Common myeloid progenitor, CD34-positive (primary cell): ENCODE measurements at places on chromosomes 12 and 14.

GRCh38 chr14:91980157-91980556 is 32.7 kb upstream of the FBLN5 start:
- DNase-seq: peak; percentile 80

- DNase-seq: no peak
Measured at GRCh38 chr12:92088805-92089204, 56.8 kb downstream of the BTG1 start.

GRCh38 chr14:74737753-74738325 is 24.9 kb downstream of the FCF1 start:
- no peak for DNase-seq

- DNase-seq: no peak
Measured at GRCh38 chr14:99674064-99674650, 9.9 kb upstream of the CYP46A1 start.

- no peak for DNase-seq
Measured at GRCh38 chr14:68104518-68104917, 284.9 kb downstream of the RAD51B start.

GRCh38 chr14:23300687-23301223 is 1.9 kb downstream of the PPP1R3E start:
- DNase-seq: no peak

DNA sequence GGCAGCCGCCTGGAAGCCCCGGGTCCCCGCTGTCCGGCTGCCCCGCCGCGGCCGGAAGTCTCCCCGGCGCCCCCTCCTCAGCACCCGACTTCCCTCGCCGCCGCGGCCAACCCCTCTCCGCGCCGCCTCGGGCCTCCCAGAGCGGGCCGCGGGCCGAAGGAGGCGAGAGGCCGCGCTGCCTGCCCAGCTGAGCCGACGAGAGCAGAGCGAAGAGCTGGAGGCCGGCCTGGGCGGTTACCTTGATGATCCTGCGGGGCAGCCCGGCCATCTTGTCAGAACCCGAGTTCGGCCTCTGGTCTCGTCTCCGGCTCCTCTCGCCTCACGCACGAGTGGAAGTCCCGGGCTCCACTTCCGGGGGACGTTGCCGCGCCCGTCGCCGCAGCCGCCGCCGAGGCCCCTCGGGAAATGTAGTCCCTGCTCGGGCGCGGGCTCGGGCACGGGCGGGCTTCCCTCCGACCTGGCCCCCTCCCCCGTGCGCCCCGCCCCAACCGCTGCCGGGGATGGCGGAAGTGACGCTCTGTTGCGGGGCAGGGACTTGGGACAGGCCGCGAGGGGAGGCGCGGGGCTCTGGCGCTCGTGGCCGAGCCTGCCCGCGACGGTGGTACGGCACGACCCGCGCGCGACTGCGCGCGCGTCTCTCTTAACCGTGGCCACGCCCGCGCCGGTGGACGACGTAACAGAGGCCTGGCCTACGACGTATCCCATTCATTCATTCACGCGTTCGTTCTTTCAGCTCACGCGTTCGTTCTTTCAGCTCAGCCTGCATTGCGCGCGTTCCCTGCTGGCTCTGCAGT is at the start of gene UBE2N:
Gene UBE2N, minus strand, starts transcription at position 331 of the 794 bp plus-strand sequence. Its CDS starts 63 bp downstream, at position 268.
- DNase-seq: peak; percentile 99

DNA sequence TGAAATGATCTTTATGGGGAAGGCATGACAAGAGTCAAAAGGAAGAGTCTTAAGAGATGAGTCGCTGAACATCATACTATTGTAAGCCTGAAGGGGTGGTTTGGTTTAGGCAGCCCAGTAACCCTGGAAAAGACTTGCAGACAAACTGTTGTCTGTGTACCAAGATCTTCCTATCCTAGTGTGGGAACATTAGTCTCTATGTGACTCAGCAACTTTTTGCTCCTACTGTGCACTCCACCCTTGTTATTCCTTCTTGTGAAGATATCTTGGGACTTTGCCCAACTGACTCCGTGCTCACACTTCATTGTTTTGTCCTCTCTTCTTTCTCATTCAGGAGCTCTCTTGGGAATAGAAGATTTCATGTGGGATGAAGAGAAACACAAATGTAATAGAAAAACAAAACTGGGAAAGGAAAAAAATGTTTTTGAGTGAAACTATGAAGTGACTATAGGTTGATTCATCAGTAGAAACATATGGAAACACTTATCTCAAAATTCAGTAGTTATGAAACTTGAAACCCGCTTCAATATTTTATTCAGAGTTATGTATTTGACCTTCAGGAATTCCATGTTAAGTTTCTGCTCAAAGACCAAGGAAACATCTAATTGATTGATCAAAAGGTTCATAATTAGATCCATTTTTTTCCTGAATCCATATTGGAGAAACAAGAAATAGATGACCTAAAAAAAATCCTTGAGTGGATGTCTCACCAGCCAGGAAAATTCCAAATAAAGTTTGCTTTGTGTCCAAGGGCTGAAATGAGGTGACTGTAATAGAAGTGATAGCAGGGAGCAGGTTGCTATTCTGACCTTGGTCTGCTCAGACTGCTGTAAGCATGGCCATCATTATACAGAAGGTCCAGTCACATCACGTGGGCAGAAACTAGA is 67.2 kb downstream of the BTG1 start:
- DNase-seq: no peak

- DNase-seq: no peak
Measured at GRCh38 chr12:128971802-128972201, 118.5 kb downstream of the GLT1D1 start.

GRCh38 chr12:124694250-124694649 is 126.8 kb upstream of the NCOR2 start:
- peak; percentile 70 for DNase-seq

GRCh38 chr12:68880660-68881325 is 52.2 kb downstream of the CPM start:
- no peak for DNase-seq

- DNase-seq: no peak
Measured at GRCh38 chr12:63419154-63419553, 249.1 kb downstream of the DPY19L2 start.

DNA sequence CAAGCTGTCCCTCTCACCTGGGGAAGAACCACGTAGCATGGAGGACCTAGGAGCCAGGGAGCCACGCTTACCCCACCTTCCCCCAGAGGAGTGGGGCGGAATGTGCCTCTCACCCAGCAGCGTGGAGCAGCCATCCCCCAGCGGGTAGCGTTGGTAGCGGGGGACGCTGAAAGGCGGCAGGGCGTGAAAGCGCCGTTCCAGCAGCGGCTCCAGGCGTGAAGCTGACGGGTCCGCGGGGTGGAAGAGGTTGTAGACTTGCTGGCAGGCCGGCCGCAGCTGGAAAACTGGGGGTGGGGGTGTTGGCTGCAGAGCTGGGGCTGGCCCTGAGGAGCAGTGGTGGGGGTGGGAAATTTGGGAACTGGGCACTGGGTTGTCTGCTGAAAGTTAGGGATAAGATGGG is 11.9 kb downstream of the ARL6IP4 start:
- DNase-seq: no peak

DNA sequence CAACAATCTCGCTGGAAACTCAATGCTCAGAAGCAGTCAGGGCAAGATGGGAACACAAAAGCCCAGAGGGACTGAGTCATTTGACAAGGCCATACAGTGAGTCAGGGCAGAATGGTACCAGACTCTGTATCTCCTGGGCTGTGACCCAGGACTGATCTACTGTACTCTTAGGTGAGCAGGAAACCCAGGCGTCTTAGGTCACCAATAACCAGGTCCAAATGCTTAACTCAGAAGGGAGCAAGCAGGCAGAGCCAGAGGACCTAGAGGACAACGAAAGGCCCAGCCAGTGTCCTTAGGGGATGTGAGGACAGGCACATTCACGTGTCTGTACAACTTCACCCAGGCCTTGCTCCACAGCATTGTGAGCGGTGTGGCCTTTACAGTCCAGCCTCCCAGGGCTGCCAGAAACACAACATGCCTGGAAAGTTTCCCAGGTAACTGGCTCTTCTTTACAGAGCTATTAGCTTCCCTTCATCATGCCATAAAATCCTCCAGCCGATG is 69.9 kb downstream of the ARL6IP4 start:
- DNase-seq: no peak

DNA sequence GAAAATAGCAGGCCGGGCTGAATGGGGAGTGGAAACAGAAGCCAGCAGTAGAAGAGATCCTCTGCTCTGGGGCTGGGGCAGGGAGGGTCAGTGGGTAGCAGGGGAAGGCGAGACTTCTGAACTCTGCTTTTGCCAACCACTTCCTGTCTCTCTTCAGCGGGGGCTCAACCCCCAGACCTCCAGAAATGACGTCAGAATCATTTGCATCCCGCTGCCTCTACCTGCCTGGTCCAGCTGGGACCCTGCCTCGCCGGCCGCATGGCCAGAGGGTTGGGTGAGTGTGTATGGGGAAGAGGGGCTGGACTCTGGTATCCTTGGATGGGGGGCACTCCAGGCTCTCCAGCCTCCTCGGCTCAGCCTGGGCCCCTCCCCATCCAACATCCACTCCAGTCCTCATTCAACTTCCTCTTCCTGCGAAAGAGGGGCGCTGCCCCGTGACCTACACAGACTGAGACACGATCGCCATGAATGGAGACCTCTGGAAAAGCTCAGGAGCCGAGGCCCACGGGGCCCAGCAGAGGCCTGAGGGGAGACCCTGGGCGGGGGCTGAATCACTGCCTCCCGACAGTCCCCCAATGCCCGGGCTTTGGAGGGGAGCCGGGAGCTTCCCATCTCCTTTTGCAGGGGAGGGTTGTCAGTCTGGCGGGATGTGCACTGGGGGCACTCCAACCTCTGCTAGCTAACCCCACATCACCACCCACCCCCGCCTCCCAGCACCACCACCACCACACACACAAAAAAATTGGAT is 458 bp upstream of the HOXC4 start:
- DNase-seq: no peak

DNA sequence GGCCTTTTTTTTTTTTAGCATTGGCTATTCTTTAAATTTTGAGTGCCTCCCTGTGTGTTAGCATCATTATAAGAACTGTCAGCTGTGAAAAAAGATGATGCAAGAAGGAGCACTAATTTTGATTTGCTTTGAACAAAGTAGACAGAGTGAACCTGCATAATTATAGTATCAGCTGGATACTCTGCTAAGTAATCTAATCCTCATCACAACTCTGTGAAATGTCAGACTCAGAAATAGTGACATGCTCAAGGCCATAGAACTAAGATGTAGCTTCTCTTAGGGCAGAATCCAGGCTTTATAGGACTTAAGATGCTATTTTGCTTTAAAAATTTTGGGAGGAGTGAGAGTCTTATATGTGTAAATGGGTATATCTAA is 31.9 kb downstream of the FBXO34 start:
- no peak for DNase-seq

DNA sequence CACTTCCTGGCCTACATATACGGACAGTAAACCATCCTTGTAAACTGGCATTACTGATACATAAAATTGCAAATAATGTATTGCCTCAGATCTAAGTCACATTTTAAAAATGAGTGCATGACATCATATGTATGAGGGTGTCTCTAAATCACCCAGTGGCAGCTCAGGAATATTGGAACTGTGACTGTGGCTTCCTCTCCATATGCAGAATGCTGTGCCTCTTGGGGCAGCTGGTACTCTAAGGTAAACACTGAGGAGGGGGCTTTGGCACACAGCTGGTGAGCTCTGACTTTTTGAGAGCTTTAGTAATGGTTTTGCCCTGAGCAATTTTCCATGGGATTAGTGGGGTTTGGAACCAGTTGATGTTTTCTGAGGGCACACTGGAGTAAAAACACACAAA is 263.7 kb downstream of the BMP4 start:
- DNase-seq: no peak

GRCh38 chr14:40413136-40413535 is 980.9 kb upstream of the FBXO33 start:
- no peak for DNase-seq

- no peak for DNase-seq
Measured at GRCh38 chr12:120834489-120835303, 69.5 kb downstream of the SPPL3 start.

DNA sequence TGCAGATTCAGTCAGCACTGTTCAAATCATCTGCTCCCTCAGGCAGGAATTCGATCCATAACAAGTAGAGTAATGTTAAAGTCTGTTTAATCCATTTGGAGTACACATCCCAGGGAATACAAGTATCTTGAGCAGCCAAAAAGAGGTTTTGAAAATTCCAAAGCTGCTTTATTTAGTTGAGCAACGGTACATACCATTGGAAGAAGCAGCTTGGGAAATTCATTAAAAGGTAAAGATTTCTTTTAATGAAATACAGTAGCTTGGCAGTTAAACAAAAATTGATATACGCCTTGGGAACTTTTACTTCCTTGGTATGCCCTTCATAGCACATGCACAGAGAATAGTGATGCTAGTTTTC is 153.8 kb downstream of the LRIG3 start:
- no peak for DNase-seq

GRCh38 chr12:108425238-108425795 is 86.2 kb upstream of the CMKLR1 start:
- DNase-seq: no peak

GRCh38 chr12:16271062-16271461 is 6.4 kb downstream of the SLC15A5 start:
- DNase-seq: no peak

- DNase-seq: no peak
Measured at GRCh38 chr12:131020326-131021153, 66.8 kb downstream of the ADGRD1 start.

DNA sequence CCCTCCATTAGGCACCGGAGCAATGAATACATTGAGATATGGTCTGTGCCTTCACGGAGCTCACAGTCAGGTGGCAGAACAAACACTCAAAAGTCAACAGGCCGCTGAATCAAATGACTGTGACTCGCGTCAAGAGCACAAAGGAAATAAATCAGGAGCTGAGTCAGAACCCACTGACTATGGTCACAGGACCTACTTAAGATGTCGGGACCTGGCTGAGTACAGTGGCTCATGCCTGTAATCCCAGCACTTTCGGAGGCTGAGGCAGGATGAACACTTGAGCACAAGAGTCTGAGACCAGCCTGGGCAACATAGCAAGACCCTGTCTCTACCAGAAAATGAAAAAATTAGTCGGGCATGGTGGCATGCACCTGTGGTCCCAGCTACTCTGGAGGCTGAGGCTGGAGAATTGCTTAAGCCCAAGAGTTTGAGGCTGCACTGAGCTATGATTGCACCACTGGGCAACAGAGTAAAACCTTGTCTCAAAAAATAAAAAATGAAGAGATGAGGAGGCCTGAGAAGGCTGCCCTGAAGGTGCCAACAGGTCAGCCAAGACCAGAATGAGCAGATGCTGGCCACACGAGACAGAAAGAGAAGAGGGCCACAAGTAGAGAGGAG is 19.9 kb downstream of the TMEM233 start:
- no peak for DNase-seq

DNA sequence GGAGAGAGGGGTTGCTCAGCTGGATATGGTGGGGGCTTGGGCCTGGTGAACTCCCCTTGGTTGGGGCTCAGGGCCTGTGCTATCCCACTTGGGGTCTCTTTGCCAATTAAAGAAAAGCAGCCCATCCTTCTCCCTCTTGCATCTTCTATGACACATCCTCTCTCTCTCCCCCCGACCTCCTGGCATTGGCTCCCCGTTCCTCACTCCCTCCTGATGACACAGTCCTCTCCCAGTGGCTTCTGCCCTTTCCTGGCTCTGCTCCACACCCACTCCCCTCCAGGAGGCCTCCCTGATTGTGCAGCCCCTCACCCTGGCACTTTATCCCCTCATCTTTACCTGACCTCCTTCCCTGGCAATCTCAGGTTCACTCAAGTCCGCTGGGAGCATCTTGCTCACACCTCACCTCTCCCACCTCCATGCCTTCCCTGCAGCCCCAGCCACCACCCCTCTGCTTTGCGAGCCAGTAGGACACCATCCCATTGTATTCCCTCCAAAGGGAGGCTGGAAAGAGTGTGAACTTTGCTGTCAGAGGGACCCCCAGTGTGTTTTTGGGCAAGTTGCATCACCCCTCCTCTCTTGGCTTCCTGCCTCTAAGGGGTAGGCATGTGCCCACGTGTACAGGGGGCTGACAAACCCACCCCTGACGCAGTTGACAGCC is 10.7 kb downstream of the KRT80 start:
- no peak for DNase-seq
